Caudate nucleus (tissue), 63 donors: ENCODE measurements at places on chromosomes 5 and 9.

DNA sequence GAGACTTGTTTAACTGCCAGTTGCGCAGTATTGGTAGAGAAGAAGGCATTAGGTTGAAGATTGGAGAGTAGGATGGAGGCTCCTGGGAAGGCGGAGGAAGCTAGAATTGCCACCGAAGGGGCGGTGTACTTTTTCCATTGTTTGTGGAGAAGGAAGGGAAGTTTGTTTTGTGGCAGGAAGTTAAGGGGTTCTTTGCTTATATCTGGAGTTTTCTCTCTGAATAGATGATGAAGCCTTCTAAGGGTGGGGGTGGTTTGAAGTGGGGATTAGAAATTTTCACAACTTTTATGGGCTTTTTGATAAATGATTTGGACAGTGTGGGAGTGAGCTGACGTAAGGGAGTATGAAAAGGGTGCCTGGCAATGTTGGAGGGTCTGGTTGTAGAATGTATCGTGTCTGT is 59.3 kb downstream of the SNX30 start:
- DNase-seq: no peak

DNA sequence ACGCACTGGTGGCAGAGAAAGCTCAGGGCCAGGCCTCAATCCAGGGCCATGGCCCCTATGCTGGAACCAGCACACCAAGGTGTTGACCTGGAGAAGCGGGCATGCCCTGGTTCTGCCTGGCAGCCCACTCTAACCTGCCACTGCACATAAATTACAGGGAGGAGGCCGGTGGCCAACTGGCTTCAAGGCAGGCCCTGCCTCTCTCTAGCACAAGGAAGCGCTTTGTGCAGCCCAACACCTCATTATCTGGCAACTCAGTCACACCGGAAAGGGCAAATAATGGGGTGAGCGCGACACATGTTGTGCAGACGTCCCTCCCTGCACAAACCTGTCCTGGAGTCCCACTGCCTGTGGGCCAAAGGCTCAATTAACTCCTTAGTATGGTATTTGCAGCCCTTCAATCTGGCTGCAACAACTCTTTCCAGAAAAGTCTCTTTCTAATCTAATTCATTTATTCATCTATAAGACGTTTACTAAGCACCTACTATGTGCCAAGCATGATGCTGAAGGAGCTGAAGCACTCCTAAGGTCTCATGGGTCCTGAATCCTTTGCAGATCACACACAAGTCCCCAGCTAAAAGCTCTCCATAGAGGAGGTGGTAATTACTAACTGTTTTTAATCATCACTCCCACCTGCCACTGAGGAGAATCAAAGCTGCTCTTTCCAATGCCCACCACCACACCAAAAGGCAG is 24.9 kb downstream of the SHB start:
- no peak for DNase-seq

DNA sequence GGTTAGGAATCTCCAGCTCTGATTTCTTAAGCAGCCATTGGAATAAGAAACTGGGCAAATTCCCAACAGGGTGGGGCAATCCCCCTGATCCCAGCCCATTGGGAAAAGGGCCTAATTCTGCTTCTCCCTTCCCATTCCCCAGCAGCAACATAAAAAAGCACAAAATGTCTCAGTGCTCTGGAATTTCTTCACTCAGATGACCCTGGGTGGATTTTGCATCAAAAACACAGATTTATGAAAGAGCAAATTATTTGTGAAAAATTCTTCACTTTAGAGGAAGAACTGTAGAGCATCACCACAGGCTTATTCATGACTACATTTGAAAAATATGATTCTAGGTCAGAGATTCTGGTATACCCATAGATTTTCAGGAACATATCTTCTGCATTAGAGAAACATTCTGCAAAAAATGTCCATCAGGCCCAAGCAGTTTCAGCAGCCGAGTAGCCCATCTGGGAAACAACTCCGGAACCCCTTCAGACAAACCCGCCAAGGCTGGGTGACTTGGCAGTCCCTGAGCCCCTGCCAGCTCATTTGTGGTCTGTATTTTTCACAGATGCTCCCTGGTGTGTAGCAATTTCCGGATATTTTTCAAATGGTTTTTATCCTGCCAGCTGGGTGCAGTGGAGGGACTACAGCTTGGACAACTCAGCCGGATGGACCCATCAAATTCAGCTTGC is 102.1 kb upstream of the RANBP3L start:
- no peak for DNase-seq

DNA sequence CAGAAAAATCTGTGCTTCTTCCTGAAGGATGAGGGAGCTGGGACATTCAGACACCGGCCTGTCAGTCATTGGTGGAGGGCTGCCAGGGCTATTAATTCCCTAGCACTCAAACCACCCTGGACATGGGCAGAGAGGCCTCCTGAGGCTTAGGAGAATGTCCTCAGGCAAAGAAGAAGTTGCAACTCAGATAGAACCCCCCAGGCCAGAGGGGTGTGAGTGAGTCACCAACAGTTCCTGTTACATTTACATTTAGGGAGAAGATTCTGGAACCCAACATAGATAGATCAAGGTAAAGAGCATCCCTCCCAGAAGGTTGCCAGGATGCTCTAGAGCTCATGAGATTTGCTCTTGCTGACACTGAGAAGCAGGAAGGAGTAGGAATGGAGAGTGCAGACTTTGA is 29.2 kb upstream of the SYK start:
- DNase-seq: no peak

- no peak for DNase-seq
Measured at GRCh38 chr5:87403409-87403808, 9.3 kb downstream of the CCNH start.

DNA sequence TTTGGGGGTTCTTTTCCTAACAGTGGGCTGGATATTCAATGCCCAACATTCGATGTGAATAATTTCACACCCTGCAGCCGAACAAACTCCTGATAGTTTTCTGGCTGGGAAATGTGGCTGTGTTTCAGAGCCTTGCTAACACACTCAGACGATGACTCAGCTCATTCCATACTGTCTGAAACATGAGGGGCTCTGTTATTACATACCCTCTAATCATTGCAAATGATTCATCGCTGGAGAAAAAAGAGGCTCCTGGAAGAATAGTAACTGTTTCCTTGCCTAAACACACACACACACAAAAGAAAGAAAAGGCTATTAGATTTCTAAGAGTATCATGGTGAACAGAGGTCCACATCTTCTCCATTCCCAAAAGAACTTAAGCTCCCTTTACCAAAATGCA is 75.8 kb downstream of the OXCT1 start:
- no peak for DNase-seq

DNA sequence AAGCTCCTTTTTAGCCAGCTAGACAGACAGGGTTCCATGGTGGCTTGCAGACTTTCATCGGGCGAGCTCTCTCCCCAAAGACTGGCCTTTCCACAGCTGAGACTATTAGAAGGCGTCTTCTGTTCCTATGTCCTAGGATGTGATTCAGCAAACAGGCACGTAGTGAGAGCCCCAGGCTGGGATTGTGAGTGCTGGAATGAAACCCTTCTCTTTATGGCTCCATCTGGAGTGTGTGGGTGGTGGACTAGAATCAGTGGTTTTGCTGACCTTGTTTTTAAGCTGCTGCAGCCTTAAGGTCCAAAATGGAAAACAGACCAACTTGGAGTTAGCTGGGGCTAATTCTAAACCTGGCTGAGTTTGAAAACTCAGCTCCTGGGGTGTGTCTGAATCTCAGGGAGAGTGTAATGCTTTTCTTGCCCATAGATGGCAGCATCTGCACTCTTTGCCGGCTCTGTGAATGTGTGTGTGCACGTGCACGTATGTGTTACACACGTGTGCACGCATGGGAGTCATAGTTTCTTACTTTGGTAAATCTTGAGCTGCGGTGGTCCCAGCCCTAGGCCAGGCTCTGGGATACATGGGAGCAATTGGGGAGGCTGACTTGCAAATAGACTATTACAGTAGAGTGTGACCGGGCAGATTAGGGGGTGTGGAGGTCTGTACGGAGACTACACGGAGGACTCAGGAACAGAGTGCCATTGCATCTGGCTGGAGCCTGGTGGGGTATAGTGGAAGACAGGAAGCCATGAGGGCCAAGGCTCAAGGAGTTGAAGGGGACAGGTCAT is 10.7 kb downstream of the GSN start:
- DNase-seq: no peak

DNA sequence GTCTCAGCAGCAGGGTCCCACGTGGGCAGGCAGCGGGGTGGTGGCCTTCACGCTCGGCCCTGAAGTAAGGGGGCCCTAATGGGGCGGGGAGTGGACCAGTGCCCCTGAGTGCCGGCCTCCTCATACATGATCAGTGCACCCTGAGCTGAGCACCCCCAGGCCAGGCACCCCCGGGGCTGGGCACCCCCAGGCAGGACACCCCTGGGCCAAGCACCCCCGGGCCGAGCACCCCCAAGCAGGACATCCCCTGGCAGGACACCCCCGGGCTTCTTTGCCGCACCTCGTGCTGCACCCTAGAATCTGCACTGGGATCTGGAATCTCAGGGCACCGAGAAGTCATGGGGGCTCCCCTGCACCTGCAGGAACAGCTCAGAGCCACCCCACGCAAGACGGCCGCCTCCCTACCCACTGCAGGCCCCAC is 51.4 kb downstream of the EXD3 start:
- DNase-seq: no peak

GRCh38 chr9:14560194-14560593 is 133.0 kb downstream of the ZDHHC21 start:
- DNase-seq: no peak

GRCh38 chr5:166346726-166347374 is 1944.6 kb upstream of the WWC1 start:
- no peak for DNase-seq

- no peak for DNase-seq
Measured at GRCh38 chr5:113330533-113331208, 104.1 kb downstream of the TSSK1B start.

GRCh38 chr5:39328731-39329130 is 35.6 kb downstream of the C9 start:
- no peak for DNase-seq

- DNase-seq: no peak
Measured at GRCh38 chr5:135214897-135215616, 181.0 kb upstream of the PITX1 start.

DNA sequence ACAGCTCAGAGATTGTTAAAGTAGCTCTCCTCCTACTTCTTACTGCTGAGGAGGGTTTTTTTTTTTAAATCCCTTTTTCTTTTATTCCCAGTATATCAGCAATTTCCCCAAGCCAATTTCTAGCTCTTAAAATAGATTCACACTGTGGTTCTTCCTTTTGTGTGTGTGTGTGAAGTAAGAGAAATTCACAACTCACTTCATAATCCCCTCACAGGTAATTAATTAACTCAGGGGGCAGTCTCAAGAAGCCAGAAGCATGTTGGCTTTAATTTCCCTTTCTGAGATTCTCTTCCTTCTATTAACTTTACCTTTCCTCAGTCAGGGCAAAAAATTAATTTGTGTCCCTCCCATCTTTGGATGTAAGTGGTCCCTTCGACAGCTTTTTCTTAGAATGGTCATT is 71.0 kb upstream of the HMHB1 start:
- DNase-seq: no peak

- DNase-seq: no peak
Measured at GRCh38 chr5:109164001-109164400, 245.8 kb downstream of the PJA2 start.

DNA sequence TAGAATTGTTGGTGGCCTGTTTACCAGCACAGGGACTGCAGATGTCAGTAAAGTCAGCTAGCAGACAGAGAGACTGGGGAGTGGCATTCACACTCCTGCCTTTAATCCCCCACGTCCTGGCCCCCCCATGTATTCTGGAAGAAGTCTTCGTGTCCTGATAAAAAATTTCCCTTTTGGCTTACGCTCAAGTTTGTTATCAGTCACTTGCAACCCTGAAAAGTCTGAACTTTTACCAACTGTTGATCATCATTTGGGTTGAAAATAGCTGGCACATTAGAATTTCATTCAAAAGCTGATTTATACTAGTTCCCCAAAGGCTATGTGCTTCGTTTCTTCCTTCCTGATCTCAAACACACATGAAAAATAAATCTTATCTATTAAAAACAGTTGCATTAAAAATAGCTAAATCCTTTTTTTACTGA is 5.8 kb upstream of the CRHBP start:
- DNase-seq: no peak

DNA sequence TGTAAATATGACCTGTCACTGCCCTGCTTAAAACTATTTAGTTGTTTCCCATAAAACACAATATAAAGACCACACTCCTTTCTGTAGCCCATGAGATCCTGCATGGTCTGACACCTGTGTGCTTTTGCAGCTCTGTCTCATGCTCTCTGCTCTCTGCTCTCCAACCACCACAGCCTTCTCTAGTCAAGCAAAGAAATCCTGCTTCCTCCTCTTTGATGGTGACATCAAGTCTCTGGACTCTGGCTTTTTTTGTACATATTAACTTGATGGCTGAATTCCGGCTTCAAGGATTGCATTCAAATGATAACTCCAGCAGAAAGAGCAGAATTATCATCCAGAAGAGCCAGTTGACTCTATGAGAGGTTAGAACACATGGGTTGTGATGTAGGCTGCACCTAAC is 58.2 kb downstream of the CHSY3 start:
- no peak for DNase-seq

DNA sequence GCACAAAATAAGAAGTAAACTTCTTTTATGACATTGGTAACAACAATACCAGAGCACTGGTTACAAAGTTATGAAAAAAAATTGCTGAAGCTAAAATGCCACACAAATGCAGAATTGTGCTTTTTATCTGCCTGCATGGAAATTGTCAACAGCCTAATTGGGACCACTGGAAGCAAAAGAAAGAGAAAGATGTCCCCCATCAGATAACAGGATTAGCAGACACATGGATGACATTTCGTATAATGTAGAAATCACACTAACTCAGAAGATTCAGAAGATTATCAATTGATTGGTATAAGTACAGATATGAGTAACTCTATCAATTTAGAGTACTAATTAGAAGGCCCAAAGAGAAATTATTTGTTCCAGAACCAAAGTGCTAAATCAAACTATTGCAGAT is 19.1 kb upstream of the FRMD3 start:
- DNase-seq: no peak

DNA sequence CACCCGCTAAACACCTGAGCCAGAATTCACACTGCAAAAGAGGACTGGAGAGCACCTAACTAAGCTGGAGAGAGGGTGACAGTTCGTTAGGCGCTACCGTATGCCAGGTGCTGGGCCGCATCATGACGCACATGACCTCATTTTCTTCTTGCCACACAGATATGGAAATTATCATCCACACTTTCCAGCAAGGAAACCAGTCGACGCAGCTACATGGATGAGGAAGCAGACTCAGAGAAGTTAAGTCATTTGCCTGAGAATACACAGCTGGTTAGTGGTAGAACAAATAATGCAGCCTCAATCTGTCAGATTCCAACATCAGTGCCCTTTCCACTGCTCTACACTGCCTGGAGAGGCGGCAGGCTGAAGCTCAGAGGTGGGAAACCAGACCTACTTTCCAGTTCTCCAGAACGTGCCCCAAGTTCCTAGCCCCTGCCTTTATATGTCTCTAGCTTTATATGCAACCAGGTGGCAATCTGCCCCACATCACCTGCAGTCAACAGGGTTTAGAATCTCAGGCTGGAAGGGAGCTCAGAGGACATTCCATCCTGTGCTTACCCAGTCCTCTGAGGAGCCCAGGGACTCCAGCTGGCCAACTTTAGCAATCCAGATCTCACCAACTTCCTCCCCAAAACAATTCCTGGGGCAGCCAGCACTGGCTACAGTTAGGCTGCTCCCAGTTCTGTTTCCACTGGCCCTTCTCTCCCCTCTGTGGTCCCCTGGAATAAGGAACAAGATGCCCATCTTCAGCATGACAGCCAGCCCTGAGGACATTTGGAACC is 8.8 kb downstream of the TNIP1 start:
- DNase-seq: no peak

- DNase-seq: no peak
Measured at GRCh38 chr5:167530548-167530947, 760.9 kb upstream of the WWC1 start.
